ENCODE measurements at places on chromosomes 5 and 9.

- H3K27ac ChIP-seq: peak overlapping the region; percentile 70
- DNase-seq: no peak
- H3K36me3 ChIP-seq: peaks cover 58% of the 10 kb centered on the region
- H3K4me3 ChIP-seq: no peak overlapping the region
- no peaks in the 10 kb centered on the region for H3K27me3 ChIP-seq
- peaks cover 78% of the 10 kb centered on the region for H3K4me1 ChIP-seq
These were observed 17.9 kb downstream of the ANXA6 start for GRCh38 chr5:151139646-151140045.

DNA sequence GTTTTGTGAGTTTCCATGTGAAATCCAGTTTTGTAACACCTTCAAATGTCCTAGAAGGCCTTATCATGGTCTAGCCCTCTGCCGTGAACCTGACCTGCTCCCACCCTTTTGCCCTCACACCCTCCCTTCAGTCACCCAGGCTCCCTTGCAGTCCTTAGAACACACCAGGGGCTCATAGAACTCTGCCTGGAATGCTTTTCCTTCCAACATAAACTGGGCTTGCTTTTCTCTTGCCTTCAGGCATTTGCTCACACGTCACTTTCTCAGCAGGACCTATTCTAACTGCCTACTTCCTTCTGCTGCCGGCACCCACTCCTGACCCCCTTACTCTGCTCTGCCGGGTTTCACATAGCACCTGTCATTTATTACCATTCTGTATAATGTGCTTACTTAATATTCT is 111.9 kb downstream of the PDE8B start:
- no peak overlapping the region for H3K27ac ChIP-seq
- H3K4me3 ChIP-seq: no peak overlapping the region
- no peaks in the 10 kb centered on the region for H3K4me1 ChIP-seq
- no peaks in the 10 kb centered on the region for H3K27me3 ChIP-seq

DNA sequence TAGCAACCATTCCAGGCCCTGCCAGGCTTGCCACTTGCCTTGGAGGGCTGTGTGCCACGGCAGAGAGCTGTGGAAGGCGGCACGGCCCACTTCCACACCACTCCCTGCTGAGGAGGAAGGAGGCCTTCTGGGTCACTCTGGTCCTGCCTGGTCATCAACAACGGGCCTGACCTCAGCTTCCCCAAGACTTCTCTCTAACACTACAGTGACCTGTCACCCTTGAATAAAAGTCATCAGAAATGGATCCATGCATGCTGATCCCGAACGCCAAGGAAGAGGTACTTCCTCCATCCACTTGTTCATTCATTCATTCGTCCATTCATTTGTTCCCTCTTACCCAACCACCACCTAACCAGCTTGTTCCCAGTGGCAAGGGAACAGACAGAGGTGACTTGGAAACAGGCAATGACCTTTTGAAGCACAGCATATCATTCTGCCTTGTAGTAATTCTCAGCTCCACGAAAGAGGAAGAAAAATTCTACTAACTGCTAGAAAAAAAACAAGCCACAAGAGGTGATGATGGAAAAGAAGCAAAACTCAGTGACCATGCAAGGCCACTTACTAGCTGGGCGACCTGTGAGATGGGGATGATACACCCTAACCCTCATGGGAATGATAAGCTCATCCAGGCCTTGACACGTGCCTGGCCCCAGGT is 58.6 kb downstream of the STK10 start:
- no peak overlapping the region for H3K4me3 ChIP-seq
- DNase-seq: no peak
- H3K4me1 ChIP-seq: peaks cover 64% of the 10 kb centered on the region
- peaks cover 56% of the 10 kb centered on the region for H3K36me3 ChIP-seq
- H3K27me3 ChIP-seq: no peaks in the 10 kb centered on the region
- peak overlapping the region; percentile 72 for H3K27ac ChIP-seq

GRCh38 chr9:81183761-81184160 is 505.6 kb downstream of the TLE1 start:
- H3K27ac ChIP-seq: no peak overlapping the region
- no peaks in the 10 kb centered on the region for H3K36me3 ChIP-seq
- H3K4me1 ChIP-seq: no peaks in the 10 kb centered on the region
- H3K27me3 ChIP-seq: no peaks in the 10 kb centered on the region

DNA sequence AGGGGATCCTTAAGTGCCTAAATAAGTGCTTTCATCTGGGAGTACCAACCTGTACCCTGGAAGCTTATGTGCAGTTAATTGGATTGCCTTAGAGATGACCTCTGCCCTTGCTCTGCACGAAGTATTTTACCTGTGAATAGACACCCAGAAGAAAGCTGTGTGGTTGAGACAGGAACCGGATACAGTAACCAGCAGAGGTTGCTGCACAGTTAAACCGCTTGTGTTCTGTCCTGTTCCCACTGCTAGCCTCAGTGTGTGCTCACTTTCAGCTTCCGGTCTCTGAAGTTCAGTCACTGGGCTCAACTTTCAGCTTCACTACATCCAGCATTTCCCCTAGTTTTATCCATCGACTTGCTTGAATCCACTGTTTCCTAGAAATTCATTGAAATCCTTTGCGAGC is 185.3 kb downstream of the FAM170A start:
- H3K4me3 ChIP-seq: no peak overlapping the region
- no peak overlapping the region for H3K27ac ChIP-seq
- no peaks in the 10 kb centered on the region for H3K36me3 ChIP-seq
- H3K4me1 ChIP-seq: no peaks in the 10 kb centered on the region
- H3K27me3 ChIP-seq: no peaks in the 10 kb centered on the region

GRCh38 chr9:1995084-1995483 is 20.1 kb upstream of the SMARCA2 start:
- peaks cover 5% of the 10 kb centered on the region for H3K27me3 ChIP-seq
- no peak overlapping the region for H3K4me3 ChIP-seq
- H3K4me1 ChIP-seq: peaks cover under 1% of the 10 kb centered on the region
- no peak overlapping the region for H3K27ac ChIP-seq

- no peaks in the 10 kb centered on the region for H3K36me3 ChIP-seq
- no peak for DNase-seq
- no peak overlapping the region for H3K27ac ChIP-seq
- peaks cover 7% of the 10 kb centered on the region for H3K27me3 ChIP-seq
- H3K4me1 ChIP-seq: no peaks in the 10 kb centered on the region
- H3K4me3 ChIP-seq: no peak overlapping the region
These were observed 18.0 kb downstream of the AQP3 start for GRCh38 chr9:33429256-33429985.

- H3K4me3 ChIP-seq: no peak overlapping the region
- no peaks in the 10 kb centered on the region for H3K27me3 ChIP-seq
- no peak for DNase-seq
- no peaks in the 10 kb centered on the region for H3K4me1 ChIP-seq
- H3K36me3 ChIP-seq: no peaks in the 10 kb centered on the region
- no peak overlapping the region for H3K27ac ChIP-seq
These were observed 218.9 kb downstream of the TMEM161B start for GRCh38 chr5:88049737-88050136.

Data from stimulated activated naive B cell treated with anti-CD40 and anti-IgM and Interleukin-4, amounts not matched to agents 10 μg/mL and 1 μg/mL and 100 μg/mL, for 72 hours (primary cell).